Right atrium auricular region (tissue), 2 donors: ENCODE measurements at places on chromosomes 12 and 14.
A peak's percentile ranks its signal among the peaks of the same experiment; 100 is the strongest.

GRCh38 chr12:9381619-9382018 lies 173.4 kb upstream of the PZP start:
- H3K36me3 ChIP-seq, result no peaks in the 10 kb centered on the region
- H3K27ac ChIP-seq, result no peak overlapping the region
- no peak overlapping the region for H3K4me3 ChIP-seq
- no peak for DNase-seq

DNA sequence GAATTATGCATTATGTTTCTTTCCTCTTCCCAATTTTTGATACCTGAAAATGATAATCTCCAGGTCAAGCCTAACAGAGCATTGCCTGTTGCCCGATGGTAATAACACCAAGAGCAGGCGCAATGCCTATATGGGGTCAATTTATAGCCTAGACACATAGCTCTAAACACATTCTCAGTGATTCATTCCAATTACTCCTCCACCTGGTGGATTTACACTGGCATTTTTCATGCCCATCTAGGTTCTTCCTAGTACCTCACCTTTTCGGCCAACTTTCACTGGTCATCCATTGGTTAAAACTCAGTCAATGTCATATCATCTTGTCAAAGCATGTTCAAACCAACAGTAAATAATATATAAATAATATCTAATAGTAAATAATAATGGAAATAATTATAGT lies 53.1 kb downstream of the EIF2S3B start:
- no peaks in the 10 kb centered on the region for H3K36me3 ChIP-seq
- no peak overlapping the region for H3K27ac ChIP-seq
- H3K4me1 ChIP-seq, result no peaks in the 10 kb centered on the region
- no peaks in the 10 kb centered on the region for H3K27me3 ChIP-seq
- no peak overlapping the region for H3K4me3 ChIP-seq

GRCh38 chr14:37601865-37602264 lies 6.4 kb downstream of the TTC6 start:
- peaks cover 56% of the 10 kb centered on the region for H3K27me3 ChIP-seq
- no peak overlapping the region for H3K4me3 ChIP-seq

- H3K36me3 ChIP-seq, result no peaks in the 10 kb centered on the region
- H3K4me3 ChIP-seq, result no peak overlapping the region
- H3K4me1 ChIP-seq, result no peaks in the 10 kb centered on the region
- DNase-seq, result no peak
- H3K27me3 ChIP-seq, result no peaks in the 10 kb centered on the region
These were observed 132.4 kb downstream of the GPR65 start for GRCh38 chr14:88137327-88137726.

DNA sequence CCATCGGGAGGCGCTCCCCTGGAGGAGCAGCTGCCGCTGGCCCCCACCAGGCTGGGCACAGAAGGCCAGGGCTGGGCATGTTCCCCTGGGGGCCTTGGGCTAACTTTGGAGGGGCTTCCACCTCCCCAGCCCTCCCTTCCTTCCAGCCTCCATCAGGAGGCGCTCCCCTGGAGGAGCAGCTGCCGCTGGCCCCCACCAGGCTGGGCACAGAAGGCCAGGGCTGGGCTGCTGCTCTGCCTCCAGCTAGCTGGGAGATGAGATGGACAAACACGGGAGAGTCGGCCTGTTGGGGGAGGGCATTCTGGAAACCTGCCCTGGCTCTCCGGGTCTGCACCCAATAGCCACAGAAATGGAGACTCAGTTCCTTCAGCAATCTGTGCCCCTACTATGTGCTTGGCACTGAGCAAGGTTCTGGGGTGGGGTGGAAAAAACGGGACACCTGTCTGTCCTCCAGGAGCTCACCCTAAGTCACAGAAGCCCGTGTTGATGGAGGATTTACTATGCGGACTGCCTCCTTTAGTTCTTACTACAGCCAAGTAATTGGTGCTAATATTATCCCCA lies 39.0 kb upstream of the CORO1C start:
- peak overlapping the region; percentile 75 for H3K27ac ChIP-seq
- H3K4me1 ChIP-seq, result peaks cover 61% of the 10 kb centered on the region
- no peaks in the 10 kb centered on the region for H3K36me3 ChIP-seq
- H3K4me3 ChIP-seq, result no peak overlapping the region
- no peaks in the 10 kb centered on the region for H3K27me3 ChIP-seq
- DNase-seq, result no peak

GRCh38 chr12:69509904-69510827 lies 40.0 kb downstream of the FRS2 start:
- no peak for DNase-seq
- H3K27ac ChIP-seq, result no peak overlapping the region
- H3K4me1 ChIP-seq, result no peaks in the 10 kb centered on the region

DNA sequence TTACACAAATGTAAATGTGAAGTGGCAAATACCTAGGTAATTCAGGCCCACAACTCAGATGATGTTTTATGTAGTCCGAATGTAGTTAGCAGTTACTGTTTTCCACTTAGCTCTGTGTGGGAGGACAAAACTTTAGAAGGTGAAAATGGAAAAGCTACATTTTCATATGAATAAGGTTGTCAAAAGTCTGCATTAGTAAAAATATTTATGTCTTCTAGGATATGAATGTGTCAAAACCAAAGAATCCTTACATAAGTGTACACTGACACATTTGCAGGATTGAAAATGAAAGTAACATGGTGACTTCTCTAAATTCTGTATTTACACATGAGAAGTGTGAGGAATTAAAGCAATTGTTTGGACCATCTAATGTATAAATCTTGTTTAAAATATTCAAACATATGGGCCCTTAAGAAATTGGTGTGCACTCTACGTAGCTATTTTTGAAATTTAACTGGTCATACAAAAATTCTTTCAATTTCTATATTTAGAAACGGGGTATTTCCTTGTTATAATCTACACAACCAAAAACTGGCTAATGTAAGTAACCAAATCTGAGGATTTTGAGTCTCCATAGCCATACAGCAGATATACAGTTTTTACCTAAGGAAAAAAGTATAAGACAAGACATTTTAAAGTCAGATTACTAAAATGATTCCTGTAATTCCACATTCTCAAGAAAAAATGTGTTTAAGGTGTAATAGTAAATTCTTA lies 5.4 kb downstream of the CDKN1B start:
- peaks cover 51% of the 10 kb centered on the region for H3K4me1 ChIP-seq
- no peak overlapping the region for H3K4me3 ChIP-seq
- no peak for DNase-seq
- H3K36me3 ChIP-seq, result peaks cover 25% of the 10 kb centered on the region

GRCh38 chr14:96851694-96852381 lies 54.7 kb downstream of the VRK1 start:
- no peak overlapping the region for H3K27ac ChIP-seq
- H3K4me1 ChIP-seq, result no peaks in the 10 kb centered on the region
- no peaks in the 10 kb centered on the region for H3K36me3 ChIP-seq
- no peak for DNase-seq
- H3K4me3 ChIP-seq, result no peak overlapping the region
- no peaks in the 10 kb centered on the region for H3K27me3 ChIP-seq

DNA sequence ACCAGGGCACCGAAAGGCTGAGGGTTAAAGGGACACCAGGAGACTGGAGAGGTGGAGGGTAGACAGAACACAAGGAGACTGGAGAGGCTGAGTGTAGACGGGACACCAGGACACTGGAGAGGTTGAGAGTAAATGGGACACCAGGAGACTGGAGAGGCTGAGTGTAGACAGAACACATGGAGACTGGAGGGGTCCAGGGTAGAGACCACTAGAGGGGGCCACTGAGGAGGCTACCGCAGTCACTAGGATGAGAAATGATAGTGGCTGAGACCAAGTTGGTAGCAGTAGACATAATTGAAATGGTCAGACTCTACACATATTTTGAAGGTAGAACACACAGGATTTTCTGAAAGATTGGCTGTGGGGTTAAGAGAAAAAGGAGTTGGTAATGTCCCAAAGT lies 68.2 kb downstream of the PAH start:
- no peak overlapping the region for H3K27ac ChIP-seq
- no peaks in the 10 kb centered on the region for H3K36me3 ChIP-seq
- DNase-seq, result no peak
- no peak overlapping the region for H3K4me3 ChIP-seq

GRCh38 chr14:103288076-103288766 lies 45.8 kb upstream of the EIF5 start:
- H3K4me3 ChIP-seq, result no peak overlapping the region
- H3K4me1 ChIP-seq, result no peaks in the 10 kb centered on the region
- no peak overlapping the region for H3K27ac ChIP-seq
- no peaks in the 10 kb centered on the region for H3K36me3 ChIP-seq
- H3K27me3 ChIP-seq, result no peaks in the 10 kb centered on the region
